ENCODE measurements at places on chromosomes 5 and 9.

DNA sequence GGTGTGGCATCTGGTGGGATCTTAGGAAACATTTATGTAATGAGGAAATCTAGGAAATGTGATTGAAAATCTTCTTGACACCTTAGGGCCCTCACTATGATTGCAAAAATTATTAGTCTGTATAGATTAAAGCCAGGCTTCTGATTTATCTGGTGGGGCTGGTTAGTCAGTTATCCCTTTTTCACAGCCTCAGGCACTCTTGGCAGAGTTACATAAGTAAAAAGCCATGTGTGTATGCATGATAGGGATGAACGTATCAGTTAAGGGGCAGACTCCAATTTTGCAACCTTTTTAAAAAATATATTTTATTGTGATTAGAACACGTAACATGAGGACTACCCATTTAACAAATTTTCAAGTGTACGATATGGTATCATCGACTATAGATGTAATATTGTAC lies 30.6 kb upstream of the RAB14 start:
- DNase-seq: no peak

GRCh38 chr9:113427629-113428028 lies 17.1 kb downstream of the C9orf43 start:
- no peak for DNase-seq

DNA sequence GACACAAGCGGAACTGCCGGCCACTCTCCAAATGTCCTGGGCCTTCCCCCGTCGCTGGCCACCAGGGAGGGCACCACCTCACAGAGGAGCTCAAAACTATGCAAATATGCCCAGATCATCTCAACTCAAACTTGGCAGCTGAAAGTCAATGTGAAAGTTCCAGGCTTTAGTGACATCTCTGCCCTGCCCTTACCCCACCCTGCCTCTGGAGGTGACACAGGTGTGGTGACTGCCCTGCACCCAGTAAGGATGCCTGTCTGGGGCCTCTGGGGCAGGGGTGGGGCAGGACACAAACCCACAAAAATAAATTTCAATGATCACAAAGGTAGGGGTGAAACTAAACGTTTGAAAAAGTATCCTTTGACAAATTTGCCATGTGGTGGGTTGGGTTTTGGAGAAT lies 213.4 kb downstream of the HSPA4 start:
- DNase-seq: no peak

GRCh38 chr5:179623003-179623905 lies at the start of gene HNRNPH1:
Gene HNRNPH1 (minus strand): TSS chr5:179623671. CDS start chr5:179623133, 538 bp downstream.
- peak; percentile 97 for DNase-seq
